ENCODE measurements at places on chromosomes 4 and X.

GRCh38 chr4:4392501-4393183 is 5.7 kb downstream of the NSG1 start:
- no peak for DNase-seq

DNA sequence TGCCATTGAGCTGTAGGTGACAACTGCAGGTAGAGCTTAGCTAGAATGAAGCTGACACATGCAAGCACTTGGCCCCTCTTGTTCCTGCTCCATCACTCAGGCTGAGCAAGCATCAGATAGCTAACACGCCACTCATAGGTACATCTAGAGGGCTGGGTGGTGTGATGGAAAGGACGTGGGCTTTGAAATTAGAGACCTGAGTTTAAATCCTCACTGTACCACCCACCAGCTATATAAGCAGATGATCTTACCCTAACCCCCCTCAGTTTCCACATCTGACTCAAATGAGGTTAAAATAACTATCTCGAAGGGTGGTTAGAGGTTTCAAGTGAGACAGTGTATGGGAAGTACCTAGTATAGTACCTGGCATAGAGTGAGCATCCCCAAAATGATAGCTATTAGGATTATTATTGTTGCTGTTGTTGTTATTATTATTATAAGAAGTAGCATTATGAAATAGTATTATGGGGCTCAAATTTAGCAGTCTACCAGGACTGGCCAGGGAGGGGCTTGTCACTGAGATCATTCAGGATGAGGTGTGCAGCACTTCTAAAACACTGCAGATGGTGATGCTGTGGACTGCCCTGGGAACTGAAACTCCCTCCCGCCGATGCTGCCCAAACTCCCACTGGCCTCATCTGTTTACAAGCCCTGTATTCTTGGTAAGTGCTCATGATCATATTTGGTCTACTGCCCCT is 59.0 kb downstream of the REELD1 start:
- no peak for DNase-seq

DNA sequence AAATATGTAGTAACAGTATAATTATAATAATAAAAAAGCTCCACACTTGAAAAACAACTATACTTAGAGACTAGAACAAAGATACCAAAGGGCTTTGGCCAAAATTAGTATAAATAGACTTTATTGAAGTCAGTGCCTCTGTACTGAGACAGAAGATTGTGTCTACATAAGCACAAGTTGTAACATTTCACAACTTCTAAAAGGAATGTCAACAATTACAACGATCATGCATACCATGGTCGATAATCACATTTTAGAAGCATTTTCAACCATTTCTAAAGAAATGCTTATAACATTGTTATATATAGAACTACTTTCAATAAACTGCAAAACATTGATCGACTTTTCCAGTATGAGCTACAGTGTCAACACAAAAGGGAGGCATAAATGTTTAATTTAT is 57.0 kb downstream of the DHX15 start:
- no peak for DNase-seq

GRCh38 chr4:15254236-15254880 is 173.5 kb upstream of the C1QTNF7 start:
- peak; percentile 32 for DNase-seq

DNA sequence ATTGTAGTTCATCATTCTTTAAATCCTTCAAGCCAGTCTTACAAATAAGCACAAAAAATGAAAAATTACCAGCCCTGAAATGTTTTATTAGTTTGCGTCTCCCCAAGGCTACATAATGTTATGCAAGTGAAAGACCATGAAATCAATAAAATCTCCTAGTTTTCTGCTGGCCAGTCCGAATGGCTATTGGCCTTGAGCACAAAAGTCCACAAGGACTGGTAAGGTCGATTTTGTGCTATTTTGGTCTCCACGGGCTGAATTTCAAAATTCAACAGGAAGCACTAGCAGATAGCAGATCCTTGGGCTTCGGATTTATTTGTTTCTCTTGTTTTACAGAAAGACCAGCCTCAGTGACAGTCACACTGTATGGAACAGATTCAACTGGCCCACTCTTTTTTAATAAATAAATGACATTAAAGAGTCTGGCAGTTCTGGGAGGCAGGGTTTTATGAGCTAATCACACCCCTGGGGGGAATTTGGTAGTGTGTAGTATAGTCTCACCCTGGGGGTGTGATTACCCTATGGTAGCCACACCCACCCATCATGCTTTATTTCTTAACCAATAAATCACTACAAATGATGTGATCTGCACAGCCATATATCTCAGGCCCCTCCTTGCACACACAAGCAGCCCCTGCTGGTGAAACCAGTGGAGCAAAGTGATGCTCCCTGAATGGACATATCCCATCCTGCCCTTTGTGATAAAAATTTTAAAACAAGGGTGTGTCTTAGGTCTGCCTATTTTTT is 51.1 kb upstream of the TMEM33 start:
- DNase-seq: no peak

Data from activated CD4-positive, alpha-beta T cell treated with anti-CD3 and anti-CD28 coated beads, Interleukin-2, amount 10 ng/mL, durations not matched to agents 24 days and 14 days (primary cell).